Hematopoietic multipotent progenitor cell (in vitro differentiated cells): ENCODE measurements at places on chromosomes 7 and 10.

DNA sequence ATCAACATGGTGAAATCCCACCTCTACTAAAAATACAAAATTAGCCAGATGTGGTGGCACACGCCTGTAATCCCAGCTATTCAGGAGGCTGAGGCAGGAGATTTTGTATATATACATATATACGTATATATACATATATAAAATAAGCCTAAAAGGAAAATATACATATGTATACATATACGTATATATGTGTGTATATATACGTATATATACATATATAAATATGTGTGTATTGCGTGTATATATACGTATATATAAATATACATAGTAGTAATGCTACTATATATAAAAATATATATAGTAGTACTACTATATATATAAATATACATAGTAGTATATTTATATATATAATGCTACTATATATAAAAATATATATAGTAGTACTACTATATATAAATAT lies 26.5 kb upstream of the PBLD start:
- no peak for DNase-seq

DNA sequence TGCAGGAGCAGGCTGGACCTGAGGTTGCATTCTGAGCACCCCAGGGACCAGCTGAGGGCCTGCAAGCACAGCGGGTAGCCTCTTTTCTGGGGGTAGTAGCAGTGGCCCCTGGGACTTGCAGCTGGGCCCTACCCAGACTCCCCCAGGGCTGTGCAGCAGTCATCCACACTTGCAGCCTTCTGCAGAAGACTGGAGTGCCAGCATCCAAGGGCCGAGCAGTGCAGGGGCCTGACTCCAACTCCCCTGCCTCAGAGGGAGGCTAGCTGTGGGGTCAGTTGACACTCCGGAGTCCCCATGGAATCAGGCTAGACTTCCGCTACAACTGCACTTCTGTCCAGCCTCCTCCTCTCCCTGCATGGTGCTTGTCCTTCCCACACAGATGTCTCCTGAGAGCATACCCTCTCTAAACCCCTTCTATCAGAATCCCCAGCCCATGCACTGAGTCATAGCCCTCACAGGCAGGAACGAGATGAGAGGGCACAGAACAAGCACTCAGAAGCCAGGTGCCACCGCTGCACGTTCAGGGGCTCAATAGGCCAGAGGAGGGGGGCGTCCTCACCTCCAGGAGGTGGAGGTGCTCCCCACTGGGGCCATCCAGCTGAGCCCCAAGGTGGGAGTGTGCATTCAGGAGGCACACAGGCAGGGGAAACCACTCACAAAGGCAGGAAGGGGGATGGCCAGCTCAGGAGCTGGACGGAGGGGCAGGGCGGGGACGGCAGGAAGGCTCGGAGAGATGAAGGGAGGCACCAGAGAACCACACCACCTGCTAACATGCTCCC lies 7.5 kb downstream of the RASGEF1A start:
- DNase-seq = no peak

- no peak for DNase-seq
These were observed 87.2 kb upstream of the RPA3 start for GRCh38 chr7:7805511-7806153.

DNA sequence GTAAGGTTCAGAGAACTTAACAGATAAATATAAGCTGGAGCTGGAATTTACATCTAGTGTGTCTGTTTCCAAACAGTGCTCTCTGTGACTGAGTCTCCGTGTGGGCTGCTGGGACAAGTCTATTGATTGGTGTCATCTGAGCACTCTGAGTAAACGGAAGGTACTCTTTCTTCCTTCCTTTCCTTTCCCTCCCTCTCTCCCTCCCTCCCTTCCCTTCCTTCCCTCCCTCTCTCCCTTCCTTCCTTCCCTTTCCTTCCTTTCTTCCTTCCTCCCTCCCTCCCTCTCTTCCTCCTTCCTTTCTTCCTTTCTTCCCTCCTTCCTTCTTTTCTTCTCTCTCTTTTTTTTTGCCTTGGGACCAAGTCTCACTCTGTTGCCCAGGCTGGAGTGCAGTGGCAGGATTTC lies 61.8 kb downstream of the ANKRD61 start:
- no peak for DNase-seq

GRCh38 chr10:115606086-115606485 lies 512.9 kb downstream of the ATRNL1 start:
- DNase-seq = no peak

- DNase-seq = peak; percentile 18
These were observed 11.1 kb downstream of the C7orf57 start for GRCh38 chr7:48046458-48046857.

DNA sequence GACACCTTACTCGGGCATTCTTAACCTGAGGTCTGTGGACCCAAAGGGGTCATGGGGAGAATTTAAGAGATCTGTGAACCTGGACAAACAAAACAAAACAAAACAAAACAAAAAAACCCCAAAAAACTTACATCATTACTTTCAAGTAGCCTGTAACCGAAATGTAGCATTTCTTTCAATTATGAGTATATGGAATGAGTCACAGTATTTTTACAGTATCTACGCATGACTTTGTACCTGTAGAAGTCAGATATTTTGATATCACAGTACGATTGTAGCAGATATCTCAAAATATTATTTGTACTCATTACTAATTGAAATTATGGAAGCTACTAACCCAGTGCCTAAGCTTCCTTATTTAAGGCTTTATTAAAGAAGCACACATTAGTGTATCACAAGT lies 210.2 kb downstream of the JAZF1 start:
- DNase-seq = no peak

DNA sequence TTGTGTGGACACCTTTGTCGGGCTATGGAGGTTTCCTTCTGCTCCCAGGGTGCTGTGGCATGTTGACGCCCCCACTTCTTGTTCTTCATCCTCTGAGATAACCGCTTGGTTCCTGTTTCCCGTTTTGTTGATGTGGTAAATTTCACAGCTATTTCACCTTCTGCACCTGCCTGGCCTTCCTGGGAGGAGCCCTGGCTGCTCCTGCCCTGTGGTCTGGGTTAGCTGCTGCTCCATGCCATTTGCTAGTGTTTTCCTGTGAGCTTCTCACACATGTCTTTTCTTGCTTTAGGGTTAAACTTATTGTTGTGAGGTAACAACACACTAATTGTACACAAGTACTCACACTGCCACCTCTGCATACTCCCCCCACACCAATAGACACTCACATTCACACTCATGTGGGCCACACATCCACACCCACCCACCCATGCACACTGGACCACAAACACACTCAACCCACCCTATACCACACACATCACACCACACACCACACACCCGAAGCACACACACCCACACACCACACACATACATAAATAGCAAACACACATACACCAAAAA lies 46.5 kb upstream of the MSMB start:
- DNase-seq = peak; percentile 84

DNA sequence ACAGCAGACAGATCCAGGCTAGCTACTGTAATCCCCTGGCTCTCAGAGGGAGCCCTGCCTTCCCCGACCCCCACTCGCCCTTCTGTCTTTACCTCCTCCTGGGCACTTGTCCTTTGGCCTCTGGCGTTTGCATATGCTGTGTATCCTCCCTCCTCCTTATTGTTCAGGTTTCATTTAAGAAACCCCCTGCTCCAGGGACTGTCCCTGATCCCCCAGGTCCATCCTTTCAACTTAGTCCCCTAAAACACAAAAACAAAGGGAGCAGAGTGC lies 25.7 kb downstream of the GRID1 start:
- DNase-seq = no peak

- DNase-seq = no peak
These were observed 16.6 kb downstream of the FBH1 start for GRCh38 chr10:5906651-5907050.

DNA sequence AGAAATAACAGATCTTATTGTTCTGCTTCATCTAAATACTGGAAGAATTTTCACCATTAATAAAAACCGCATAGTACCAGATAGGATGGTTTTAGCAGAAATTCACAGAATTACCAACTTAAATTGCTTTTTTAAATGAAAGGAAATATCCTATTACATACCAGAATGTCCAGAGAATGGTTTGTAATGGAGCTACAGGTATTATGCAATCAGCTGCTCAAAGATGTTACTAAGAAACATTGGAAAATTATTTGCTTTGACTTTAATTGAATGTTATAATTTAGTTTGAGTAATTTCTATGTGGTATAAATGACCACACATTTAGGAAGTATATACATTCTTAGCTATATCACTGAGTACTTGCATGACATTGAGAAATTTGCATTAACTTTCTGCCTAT lies 338.3 kb downstream of the ETV1 start:
- no peak for DNase-seq

GRCh38 chr10:133088956-133089800 lies 1.5 kb downstream of the ADGRA1 start:
- DNase-seq = no peak

GRCh38 chr7:5384618-5385017 lies 39.0 kb downstream of the TNRC18 start:
- no peak for DNase-seq

DNA sequence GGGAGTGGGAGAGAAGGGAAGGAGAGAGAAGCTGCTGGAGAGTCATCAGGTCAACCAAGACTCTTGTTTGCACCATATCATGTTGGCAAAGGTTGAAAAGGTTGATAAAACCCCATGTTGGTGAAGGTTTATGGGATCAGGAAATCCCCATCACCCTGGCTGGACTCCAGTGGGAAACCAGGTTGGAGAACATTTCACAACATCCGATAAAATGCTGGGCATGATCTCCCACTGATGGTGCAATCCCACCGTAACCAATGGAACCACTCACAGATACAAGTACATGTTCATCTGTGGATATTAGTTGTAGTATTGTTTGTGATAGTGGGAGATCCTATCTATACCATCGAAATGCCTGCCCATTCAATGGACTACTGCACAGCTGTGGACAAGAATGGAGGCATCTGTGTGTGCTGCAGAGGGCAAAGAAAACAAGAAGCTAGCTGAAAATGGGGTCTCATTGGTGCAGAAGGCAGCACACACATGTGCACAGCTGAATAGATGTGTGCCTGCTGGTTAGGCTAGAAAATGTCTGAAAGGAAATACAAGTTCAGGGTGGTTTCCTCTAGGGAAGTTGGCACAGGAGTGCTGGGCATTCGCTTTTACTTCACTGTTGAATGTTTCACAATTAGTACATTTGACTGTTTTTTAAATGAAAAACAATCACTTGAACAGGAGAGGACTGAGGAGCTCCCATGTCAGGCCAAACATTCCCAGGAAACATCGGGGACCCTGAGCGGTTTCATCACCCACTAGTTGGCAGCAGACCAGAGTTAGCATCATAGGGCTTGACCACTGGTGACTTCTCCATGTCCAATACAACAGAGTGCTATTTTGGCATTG lies 80.4 kb upstream of the MGMT start:
- peak; percentile 13 for DNase-seq

DNA sequence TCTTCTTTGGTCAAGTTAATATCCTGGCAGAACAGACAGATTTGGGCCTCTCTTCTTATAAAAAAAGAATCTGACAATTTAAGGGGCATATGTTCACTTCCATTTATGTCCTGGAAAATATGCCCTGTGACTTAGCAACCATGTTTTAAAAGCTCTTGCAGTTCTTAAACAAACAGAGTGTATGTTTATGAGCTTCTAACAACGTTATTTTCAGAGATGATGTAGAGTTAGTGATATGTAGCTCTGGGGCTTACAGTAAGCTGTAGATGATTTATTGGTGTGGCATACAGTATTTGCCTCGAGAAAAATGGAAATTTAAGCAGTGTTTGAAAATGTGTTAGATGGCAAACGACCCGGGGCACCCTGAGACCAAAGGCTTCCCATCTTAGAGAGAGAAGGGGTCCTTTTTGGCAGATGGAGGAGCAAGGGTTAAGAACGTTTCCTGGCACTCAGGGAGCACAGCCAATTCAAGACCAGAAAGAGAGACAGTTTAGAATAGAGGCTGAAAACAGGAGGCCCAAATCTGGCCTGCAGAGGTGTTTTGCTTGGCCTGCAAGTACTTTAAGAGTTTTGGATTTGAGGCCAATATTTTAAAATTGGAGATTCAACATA lies 397.5 kb downstream of the KCNMA1 start:
- no peak for DNase-seq

GRCh38 chr10:80529604-80530003 lies 8.1 kb upstream of the SH2D4B start:
- peak; percentile 93 for DNase-seq

DNA sequence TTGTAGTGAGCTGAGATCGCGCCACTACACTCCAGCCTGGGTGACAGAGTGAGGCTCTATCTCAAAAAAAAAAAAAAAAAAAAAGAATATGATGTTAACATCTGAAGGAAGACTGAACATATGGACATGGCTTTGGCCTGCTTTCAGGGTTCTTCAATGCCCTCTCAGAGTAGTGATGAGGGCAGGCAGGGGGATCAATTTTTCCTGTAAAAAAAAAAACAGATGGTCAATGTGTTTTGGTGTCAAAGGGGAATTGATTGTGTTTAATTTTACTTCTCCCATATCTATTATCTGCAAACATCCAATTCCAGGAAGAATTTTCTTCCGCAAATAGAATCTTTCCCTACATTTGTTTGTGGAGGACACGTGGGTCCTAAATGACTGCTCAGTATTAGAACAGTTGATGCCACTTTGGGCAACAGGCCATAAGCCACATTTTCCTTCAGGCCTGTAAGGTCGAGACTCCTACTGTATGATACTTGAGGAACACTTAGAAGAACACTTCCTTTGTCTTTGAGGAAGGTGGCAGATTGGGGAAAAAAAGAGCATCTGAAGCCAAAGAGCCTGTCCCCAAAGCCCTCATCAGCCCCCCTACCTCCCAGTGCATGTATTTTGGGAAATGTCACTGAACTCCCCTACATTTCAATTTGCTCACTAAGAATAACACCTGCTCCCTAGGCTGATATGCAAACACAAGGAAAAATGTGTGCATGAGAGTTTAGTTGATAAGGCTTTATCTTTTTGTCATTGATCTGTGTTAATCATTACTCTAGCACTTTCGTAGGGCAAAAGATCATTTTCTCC lies 28.3 kb downstream of the MGAM2 start:
- DNase-seq = no peak

GRCh38 chr10:130333185-130333584 lies 197.0 kb downstream of the GLRX3 start:
- peak; percentile 37 for DNase-seq

DNA sequence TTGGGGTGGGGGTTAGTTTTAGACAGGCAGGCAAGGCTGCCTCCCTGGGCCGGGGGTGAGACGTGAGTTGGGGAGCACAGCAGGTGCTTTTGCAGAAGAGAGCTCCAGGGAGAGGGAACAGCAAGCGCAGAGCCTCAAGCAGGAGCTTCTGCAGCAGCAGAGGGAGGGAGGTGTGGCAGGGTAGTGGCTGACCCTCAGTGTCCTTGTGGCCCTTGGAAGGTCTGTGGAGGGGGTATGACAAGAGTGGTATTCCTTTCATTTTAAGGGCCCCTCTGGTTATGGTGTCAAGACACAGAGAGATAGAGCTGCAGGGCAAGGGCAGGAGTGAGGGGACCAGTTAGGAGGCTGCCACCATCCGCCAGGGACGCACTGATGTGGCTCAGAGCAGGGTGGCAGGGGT lies 138.9 kb downstream of the EBF3 start:
- no peak for DNase-seq

DNA sequence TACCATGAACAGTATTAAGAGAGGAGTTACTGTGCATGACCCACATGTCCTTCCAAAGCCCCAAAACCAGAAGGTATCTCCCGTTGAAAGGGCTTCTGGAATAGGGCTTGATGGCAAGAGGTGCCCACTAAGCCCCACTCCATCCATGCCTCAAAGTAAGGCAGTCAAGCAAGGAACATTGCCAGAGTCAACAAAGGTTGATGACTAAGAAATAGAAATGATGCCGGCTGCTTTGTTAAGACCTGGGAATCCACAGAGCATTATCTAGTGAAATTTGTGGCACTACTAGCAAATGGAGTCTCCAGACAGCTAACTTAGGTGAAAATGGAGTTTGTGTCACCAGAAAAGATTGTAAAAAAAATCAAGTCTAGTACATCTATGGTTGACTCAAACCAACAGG lies 6.2 kb downstream of the SFR1 start:
- DNase-seq = no peak
